Fibroblast of skin of abdomen (primary cell): ENCODE measurements at places on chromosomes 4 and X.

DNA sequence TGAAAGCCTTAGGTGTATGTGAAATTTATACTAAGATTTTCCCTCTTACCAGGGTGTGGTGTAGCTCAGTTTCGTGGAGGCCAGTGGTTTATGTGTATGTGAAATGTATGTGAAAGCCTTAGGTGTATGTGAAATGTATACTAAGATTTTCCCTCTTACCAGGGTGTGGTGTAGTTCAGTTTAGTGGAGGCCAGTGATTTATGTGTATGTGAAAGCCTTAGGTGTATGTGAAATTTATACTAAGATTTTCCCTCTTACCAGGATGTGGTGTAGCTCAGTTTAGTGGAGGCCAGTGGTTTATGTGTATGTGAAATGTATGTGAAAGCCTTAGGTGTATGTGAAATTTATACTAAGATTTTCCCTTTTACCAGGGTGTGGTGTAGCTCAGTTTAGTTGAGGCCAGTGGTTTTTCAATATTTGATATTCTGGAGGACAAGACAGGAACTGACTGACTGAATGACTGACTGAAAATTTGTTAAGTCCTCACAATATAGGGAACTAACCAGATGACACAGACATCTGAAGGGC, 143.7 kb downstream of the NEXMIF start:
- DNase-seq = no peak

DNA sequence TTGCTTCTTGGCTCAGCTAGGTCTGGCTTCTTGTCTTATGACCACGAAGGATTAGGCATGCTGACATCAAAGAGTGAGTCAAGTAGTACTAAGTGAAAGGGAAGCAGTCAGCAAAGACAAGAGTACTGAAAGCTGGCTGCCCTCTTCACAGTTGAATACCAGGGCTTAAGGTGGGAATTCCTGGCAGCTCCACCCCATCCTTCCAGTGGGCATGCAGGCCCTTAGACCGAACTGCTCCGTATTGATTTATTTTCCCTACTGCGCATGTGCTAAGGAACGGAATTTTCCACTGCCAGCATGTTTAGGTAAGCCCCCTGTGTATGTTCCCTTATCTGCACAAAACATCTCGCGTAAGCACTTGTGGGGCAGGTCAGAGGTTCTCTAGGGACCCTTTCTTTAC, 2320.1 kb downstream of the ARAP2 start:
- DNase-seq = peak; percentile 88

- DNase-seq = peak; percentile 85
These were observed 16.3 kb upstream of the ZNF827 start for GRCh38 chr4:145954924-145955339.

GRCh38 chrX:40671126-40671525, 23.8 kb upstream of the CXorf38 start:
- DNase-seq = no peak

DNA sequence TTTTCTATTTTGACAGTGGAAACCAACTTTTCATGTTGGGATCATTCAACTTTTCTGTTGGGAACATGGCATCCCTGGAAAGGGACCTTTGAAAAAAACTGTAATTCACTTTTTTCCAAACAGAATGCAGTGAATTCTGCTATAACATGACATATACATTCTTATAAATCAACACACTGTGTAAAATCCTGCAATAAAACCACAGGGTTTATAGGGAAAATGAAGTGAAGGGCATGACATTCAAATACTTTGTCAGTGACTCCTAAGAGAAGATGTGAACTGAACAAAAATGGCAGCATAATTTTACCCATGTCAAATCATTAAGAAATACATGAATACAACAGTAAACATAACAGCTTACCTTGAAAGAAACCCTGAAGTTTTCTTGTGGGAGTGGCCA, 264.5 kb upstream of the ANKRD50 start:
- peak; percentile 53 for DNase-seq
